Iris pigment epithelial cell (primary cell): ENCODE measurements at places on chromosomes 2 and 18.
A peak's percentile ranks its signal among the peaks of the same experiment; 100 is the strongest.

- no peak for DNase-seq
Measured at GRCh38 chr18:69844656-69845055, 103.0 kb downstream of the CD226 start.

DNA sequence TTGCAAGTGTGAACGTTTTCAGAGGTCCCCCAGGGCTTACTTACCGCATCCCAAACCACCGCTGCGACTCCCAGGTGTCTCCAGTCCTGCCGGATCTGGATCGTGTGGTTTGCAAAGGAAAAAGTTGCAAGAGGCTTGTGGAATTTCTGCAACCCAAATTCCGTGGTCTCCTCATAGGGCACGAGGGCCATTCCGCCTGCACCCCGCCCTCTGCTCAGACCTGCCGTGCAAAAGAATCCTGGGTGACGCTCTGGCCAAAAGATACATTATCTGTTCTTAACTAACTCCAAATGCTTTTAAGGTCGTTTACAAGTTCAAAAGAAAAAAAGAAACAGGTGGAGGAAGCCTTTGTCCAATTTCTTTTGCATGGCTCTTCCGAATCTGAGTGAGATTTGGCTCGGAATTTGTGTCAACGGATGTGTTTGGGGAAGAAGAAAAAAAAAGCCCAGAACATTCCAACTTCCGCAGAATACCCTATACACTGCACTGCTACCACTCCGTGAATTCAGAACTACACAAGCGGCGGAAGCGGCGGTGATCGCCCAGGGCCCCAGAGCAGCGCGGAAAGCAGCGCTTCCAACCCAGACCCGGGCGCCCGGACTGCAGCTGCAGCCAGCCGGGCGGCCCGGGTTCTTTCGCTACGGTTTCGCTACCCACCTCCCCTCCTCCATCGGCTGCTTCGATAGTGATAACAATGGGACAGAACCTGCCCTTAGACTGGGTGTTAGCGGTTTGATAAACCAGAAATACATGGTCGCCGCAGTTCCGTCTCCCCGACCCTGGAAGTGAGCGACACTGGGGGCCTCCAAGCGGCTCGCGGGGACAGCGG lies 795 bp downstream of the METTL21A start:
- peak; percentile 81 for DNase-seq

GRCh38 chr2:85475799-85476490 lies 57.4 kb downstream of the SH2D6 start:
- DNase-seq = no peak

DNA sequence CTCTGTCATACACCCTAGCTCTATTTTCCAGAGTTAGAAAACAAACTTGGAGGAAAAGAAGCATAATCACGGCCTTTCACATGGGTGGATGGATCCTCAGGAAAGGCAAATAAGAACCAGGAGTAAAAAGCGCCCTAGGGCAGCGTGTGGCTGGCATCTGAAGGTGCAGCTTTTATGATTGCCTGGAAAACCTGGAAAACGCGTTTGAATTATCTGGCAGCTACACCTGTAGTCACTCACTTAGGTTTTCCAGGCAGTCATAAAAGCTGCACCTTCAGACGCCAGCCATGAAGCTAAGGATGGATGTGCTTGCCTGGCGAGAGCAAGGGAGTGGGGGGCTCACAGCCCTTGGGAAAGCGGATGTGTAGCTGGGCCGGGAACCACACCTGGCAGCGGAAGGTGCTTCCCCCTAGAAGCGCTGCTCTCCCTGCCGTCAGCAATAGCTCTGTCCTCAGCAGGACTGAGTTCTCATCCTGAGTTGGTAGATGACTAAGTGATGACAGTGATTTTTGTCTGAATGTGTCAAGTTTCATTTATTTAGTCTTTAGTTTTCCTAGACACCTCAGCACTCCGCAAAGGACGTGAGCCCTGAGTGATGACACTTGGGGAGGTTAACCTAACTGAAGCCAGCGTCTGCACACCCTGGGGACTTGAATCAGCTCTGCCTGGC lies 82.0 kb downstream of the DCDC2C start:
- peak; percentile 73 for DNase-seq

GRCh38 chr2:157902692-157903091 lies 26.6 kb upstream of the ACVR1 start:
- no peak for DNase-seq

DNA sequence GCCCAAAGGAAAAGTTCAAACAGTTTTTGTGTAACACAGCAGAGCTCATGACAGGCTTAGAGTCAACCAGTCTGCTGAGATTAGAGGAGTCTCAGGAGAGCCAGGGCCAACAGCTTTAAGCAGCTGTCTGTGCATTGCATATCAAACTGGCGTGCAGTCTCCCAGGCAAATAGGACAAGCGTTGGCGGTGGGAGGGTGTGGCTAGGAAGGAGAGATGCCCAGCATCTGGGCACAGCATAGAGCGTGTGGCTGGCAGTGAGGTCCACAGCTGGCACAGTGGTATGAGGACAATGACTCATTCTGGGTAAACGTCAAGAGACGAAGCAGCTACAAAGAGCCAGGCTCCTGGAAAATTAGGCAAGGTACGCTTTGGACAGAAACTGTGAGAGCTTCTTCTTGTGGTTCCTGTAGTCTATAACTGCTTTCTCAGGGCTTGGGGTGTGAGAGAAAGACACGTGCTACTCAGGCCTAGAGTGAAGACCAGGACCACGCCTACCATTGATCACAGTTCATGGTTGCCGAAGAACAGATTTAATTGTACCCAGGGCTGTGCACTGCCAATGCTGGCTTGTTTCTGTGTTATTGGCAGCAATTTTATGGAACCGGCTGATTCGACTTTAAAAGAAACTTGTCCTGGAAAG lies 14.8 kb downstream of the ZAP70 start:
- DNase-seq = no peak

GRCh38 chr2:12300019-12300602 lies 416.6 kb upstream of the TRIB2 start:
- peak; percentile 64 for DNase-seq

GRCh38 chr2:233803994-233804393 lies 25.9 kb downstream of the MROH2A start:
- no peak for DNase-seq

- DNase-seq = no peak
Measured at GRCh38 chr2:229752970-229753729, 38.8 kb upstream of the DNER start.

GRCh38 chr2:26682155-26682554 lies 10.4 kb upstream of the KCNK3 start:
- no peak for DNase-seq

DNA sequence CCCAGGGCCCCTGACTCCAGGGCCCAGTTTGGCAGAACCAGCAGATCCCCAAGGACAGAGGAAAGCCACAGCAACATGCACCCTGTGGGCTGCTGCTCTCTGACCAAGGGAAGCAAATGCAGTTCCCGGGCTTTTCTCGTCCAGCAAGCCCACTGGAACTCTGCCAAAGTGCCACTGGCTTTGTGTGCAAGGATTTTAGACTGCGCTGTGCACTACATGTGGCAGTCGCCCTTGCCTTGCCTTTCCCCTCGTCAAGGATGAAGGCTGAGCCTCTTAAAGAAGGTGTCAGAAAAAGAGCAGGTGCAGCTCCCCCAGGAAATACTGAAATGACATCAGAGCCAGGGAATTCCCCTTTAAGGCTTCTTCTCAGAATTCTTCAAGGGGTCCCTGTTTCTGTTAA lies 199.2 kb downstream of the TFCP2L1 start:
- DNase-seq = no peak

GRCh38 chr2:109448946-109449788 lies 164.6 kb downstream of the SEPTIN10 start:
- no peak for DNase-seq

DNA sequence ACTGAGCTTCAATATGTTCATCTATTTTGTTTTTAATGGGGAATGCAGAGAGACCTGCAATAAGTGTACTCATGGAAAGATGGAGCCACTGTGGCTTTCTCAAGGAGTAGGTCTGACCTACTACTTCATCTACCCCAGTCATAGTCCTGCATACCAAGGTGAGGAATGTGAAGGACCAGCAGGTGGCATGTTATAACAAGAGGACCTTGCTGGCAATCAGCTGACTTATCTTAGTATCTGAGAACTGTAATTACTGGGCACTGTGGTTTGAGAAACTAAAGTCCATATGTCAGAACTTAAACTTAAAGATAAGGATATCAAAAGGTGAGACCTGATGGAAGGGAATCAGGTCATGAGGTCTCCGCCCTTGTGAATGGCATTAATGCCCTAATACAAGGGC lies 1104.2 kb downstream of the BCL11A start:
- no peak for DNase-seq

- DNase-seq = no peak
Measured at GRCh38 chr18:62018759-62019041, 125.9 kb upstream of the RNF152 start.

DNA sequence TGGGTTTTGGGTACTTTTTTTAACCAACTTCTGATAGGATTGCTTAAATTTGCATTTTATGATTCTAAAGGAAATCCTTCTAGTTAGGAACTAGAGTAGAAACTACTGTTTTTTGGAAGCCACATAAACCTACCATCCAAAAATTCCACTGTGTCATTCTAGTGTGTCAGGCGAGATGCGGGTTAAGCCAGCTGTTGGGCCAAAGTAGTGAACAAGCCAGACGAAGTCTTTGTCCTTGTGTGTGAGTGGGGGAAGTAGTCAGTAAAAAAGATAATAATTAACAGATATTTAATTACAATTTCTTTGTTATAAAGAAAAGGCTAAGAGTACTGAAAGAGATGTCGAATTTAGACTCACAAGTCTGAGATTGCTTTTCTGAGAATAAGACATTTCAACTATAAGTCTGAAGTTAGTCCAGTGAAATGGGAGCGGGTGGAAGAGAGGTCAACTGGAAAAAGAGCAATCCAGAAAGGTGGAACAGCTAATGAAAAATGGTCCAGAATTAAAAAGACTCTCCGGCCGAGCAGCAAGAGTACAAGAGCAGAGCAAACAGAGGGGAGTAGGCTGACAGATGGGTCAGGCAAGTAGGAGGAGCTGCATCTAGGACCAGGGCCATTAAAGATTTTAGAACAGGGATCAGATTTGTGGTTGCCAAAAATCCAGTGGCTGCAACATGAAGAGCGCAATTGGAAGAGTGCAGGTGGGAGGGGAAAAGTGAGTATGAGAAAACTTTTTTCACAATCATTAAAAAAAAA lies 1.5 kb downstream of the EPB41L5 start:
- DNase-seq = no peak

DNA sequence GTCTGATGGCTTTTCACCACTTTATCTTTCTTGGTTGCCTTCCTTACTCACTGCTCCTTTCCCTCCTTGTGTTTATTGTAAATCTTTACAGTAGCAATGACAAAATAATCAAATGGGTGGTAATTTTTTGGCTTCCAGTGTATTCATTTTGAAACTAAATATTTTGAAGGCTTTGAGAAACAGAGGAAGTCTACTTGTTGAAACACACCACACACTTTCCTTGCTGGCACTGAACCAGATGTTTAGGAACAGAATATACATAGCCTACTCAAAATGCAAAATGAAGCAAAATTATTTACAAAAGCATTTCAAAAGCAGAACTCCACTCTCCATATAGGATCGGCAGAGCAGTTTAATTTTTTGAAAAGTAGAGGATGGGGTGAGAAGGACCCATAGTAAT lies 189.8 kb downstream of the LTBP1 start:
- no peak for DNase-seq
